Stimulated activated CD8-positive, alpha-beta memory T cell treated with anti-CD3 and anti-CD28 coated beads, Interleukin-7, amount 100 ng/mL, for 1 hour (primary cell): ENCODE measurements at places on chromosomes 5 and 9.

GRCh38 chr5:143707806-143708205 lies 104.2 kb upstream of the HMHB1 start:
- no peak for DNase-seq

GRCh38 chr5:139246394-139246793 lies 47.1 kb upstream of the MATR3 start:
- DNase-seq, result no peak

- no peak for DNase-seq
These were observed 299.5 kb upstream of the CD180 start for GRCh38 chr5:67496051-67496450.

GRCh38 chr9:88433583-88434255 lies 45.5 kb downstream of the SPIN1 start:
- no peak for DNase-seq

- no peak for DNase-seq
These were observed 1.9 kb downstream of the DIPK1B start for GRCh38 chr9:136714096-136714892.

- no peak for DNase-seq
These were observed 189.7 kb downstream of the DCP2 start for GRCh38 chr5:113166261-113166660.

DNA sequence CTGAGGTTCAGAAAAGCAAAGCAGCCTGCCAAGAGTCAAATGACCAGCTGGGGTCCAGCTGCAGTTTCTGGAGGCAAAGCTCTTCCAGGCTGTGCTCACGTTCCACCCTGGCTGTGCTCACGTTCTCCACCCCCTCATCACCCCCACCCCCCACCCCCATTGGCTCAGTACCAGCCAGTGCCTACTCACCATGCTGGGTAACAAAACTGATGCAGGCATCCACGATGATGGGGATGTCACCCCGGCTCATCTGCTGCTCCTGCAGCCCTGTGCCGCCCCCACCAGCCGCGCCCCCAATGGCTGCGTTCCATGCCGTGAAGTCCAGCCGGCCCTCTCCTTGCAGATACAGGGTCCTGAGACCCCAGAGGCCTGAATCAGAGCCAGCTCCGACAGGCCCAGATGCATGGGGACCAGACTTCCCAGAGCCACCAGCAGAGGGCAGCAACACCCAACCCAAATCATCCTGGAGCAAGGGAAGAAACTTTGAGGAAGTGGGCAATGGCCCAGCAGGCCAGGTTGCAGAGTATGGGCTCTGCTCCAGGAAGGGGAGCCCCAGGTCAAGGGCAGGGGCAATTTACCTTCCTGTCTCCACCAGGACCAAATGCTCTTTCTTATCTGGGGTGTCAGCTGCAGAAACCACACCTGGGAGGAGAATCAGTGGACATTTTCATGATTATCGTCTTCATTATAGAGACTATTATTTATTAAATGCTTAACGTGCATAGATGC lies 13.7 kb upstream of the FCHSD1 start:
- DNase-seq, result peak; percentile 65

DNA sequence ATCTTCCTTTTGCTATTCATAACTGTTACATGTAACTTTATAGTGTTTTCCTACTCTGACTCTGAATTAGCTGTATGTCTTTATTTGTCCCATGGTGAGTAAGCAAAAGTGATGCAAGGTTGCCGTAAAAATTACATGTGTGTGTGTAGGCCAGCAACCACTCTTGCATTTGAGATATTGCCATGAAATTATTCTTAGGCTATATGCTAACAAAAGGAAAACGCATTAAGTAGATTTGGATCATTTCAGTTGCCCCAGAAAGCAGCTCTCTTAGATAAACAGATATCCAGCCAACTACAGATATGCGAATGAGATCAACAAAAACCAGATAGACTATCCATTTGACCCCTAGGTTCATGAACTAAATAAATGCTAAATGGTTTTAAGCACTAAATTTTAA lies 73.6 kb downstream of the CYLC2 start:
- no peak for DNase-seq

- no peak for DNase-seq
These were observed 48.9 kb downstream of the ZNF608 start for GRCh38 chr5:124697501-124697900.

DNA sequence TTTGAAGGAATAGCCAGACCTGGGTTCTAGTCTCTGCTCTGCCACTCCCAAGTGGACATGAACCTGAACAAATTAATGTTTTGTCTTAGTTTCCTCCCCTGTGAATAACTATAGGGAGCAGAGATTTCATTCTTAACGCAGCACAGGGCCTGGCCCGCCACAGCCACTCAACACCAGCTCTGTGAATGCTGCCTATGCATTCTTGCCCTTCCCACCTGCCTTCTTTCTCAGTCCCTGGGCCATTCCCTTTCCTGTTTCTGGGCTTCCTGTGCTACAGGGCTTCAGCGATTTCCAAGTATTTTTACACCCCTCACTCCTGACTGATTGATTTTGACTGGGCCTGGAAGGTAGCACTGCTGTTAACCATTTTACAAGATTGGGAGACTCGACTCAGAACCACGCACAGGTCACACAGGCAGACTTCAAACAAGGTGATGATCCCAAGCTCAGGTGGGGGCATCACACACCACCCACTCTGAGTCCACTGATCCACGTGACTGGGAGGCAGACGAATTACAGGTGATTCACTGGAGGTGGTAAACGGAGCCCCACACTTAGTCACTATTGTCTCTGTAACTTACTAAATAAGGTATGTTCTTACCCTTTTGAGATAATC lies 21.4 kb downstream of the PTPN3 start:
- no peak for DNase-seq

DNA sequence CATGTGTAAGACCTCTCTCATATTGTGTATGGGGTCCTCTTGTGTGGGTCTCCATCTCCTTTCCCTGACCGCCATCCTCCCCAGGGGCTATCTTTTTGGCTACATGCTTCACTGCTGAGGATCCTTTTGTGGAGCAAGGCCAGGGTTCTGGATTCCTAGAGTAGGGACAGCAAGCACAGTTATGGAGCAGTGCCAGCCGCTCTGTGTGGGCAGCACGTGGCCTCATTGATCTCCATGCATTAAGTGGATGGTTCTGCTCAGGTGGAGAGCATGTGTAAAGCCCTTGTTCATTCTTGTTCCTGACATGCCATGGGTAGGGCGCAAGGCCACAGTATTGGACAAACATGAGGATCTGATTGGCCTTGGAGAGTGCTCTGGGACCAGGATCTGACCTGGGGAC lies 8.9 kb downstream of the PHF2 start:
- no peak for DNase-seq

- DNase-seq, result no peak
These were observed 55.0 kb downstream of the PJA2 start for GRCh38 chr5:109354761-109355160.

DNA sequence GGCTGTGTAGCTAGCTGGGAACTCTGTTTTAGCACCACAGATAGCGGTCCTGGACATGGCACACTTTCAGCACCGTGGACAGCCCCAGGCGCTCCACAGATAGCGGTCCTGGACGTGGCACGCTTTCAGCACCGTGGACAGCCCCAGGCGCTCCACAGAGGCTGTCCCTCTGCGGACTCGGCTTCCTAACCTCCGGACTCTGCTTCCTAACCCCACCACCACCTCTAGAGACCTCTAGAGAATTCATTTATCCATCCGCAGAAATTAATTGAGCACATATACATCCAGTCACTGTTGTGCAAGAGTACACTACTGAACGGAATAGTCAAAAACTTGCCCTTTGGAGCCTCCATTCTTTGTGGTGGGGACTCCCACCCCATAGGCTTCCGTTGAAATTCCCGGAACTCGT lies 27.4 kb downstream of the UNC5A start:
- DNase-seq, result peak; percentile 29

GRCh38 chr5:73552642-73553041 lies 12.8 kb downstream of the ANKRA2 start:
- no peak for DNase-seq

DNA sequence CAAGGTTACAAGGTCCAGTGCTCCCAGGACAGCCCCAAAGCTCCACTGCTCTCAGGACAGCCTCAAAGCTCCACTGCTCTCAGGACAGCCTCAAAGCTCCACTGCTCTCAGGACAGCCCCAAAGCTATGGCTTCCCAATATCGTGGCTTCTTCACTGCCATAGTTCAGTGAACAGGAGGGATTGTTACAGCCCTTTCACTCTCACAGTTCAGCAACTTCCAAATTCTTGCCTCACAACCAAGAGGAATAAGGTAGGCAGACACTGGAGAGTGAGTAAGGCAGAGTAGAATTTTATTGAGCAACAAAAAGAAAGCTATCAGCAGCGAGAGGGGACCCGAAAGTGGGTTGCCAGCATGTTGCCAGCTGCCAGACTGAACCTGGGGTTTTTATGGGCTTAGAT lies 277.6 kb downstream of the CDH10 start:
- no peak for DNase-seq

- DNase-seq, result no peak
These were observed 271.2 kb downstream of the SAXO1 start for GRCh38 chr9:18761742-18762300.

GRCh38 chr9:94591876-94592275 lies 1.7 kb downstream of the FBP2 start:
- no peak for DNase-seq

- DNase-seq, result no peak
These were observed 298.7 kb upstream of the RGMB start for GRCh38 chr5:98474782-98475181.

- no peak for DNase-seq
These were observed 133.4 kb downstream of the SLC12A2 start for GRCh38 chr5:128216860-128217531.

GRCh38 chr5:176769911-176770310 lies 40.4 kb upstream of the UNC5A start:
- DNase-seq, result no peak

GRCh38 chr5:10291692-10292339 lies 15.9 kb downstream of the CMBL start:
- DNase-seq, result no peak

- DNase-seq, result no peak
These were observed 190.3 kb downstream of the TLE1 start for GRCh38 chr9:81499021-81499454.

DNA sequence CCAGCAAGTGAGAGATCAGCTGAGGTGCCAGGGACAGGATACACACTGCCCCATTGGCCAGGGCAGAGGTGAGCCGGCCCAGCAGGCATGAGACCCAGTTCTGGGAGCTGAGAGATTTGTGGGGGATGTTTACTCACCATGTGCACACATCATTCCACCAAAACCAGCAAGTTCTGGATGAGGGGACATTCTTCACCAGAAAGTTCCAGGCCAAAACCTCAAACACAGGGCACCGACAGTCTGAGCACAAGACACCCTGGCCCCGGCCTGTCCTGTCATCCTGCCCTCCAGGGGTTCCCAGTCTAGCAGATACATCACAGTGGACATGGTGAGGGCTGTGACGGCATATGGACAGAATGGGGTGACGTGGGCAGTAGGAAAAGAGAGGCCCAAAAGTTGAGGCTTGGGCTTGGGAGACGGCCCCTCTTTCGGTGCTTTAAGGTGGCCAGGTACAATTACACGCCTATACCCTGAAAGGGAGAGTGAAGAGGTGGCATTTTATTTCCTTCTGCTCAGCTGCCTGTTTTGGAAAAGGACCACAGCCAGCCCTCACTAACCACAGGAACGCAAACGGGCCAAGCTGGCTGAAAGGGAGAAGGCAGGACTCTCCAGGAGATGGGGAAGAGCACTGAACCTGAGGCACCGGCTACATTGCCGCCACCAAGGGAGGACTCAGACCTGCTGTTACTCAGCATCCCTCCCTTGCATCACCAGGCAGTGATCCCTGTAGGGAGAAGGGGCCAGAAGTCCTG lies 64.0 kb downstream of the SHB start:
- no peak for DNase-seq

DNA sequence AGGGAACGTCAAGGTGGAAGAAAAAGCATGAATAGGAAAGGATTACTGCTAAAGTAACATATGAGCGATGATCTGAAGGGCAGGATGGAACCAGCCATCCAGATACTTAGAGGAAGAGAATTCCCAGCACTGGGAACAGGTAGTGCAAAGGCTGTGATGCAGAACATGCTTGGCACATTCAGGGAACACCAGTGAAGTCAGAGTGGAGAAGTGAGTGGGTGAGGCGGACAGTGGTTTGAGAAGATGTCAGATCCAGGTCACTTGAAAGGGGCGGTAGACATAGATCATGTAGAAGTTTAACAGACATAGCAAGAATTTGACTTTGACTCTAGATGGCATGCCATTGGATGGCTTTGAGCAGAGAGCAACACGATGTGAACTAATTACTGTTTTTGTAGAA lies 374.2 kb downstream of the PDE4D start:
- no peak for DNase-seq

GRCh38 chr9:84839541-84839940 lies 170.0 kb downstream of the NTRK2 start:
- DNase-seq, result no peak

DNA sequence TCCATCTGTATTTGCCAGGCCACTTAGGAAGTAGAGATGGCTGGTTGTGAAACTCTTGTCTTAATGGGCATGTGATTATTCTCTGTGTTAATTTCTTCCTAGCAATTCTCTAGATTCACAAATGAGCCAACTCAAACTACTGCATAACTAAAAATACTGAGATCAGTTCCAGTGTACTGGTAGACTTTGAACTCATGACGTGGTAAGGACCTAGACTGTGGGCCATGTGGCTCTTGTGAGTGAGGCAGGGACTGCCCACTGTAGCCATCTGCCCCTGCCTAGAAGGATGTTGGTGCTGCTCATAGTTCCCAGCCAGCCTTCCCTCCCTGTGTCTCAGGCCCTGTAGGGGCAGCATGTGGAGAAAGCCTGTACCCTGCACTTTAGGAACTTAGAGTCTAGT lies 47.4 kb downstream of the CYSTM1 start:
- DNase-seq, result no peak

GRCh38 chr9:68629042-68629441 lies 76.0 kb upstream of the PIP5K1B start:
- DNase-seq, result no peak

- DNase-seq, result no peak
These were observed 12.3 kb downstream of the ARSB start for GRCh38 chr5:78972654-78973428.

DNA sequence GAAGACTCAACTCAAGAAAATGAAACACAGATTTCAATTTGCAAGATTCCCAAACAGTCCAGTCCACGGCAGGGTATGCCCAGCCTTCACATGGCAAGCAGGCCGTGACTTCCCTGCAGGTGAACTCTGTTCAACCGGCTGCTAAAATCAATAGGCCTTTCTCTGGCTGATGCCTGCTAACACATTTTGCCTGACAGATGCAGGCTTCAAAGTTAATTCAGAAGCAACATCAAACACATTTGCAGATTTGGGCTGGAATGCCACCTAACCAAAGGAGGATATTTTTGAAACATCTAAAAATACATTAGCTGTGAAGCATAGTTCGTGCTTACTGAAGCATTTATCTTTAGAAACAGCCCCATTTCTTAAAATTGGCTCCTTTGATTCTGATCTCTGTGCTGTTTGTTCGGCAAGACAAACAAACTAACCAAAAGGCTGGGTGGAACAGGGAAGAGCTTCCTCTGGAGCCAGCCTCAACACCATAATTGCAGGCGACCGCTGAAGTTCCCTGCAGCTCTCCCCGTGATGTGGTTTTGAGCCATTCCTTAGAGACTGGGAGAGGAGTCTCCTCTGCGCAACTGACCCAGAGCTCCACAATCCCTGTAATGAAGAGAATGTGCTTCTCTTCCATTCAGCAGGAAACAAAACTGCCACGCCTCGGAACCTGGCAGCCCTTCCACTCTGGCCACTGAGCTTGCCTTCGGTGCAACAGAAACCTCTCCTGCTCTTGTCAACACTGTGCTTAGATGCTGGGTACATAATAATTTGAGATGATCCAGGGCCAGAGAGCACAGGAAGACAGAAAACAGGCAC lies 126.5 kb downstream of the MYO10 start:
- no peak for DNase-seq

GRCh38 chr5:125412561-125413495 lies 666.4 kb upstream of the ZNF608 start:
- no peak for DNase-seq

- no peak for DNase-seq
These were observed 36.1 kb upstream of the STARD4 start for GRCh38 chr5:111548348-111548950.
